Stimulated activated CD4-positive, alpha-beta T cell treated with anti-CD3 and anti-CD28 coated beads, Interleukin-1b, Interleukin-23, amount 100 ng/mL, for 4 hours (primary cell): ENCODE measurements at places on chromosomes 3 and 15.

DNA sequence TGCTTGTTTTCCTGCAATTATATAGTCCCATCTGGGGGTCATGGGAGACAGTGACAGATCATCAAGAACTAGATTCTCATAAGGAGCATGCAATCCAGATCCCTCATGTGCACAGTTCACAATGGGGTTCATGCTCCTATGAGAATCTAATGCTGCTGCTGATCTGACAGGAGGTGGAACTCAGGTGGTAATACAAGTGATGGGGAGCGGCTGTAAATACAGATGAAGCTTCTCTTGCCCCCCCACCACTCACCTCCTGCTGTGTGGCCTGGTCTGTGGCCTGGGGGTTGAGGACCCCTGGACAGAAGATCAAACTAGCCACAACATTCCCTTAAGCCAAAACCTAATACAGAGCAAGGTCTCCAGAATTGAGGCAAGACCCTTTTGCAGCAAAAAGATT, 161.1 kb downstream of the WDR76 start:
- no peak for DNase-seq

DNA sequence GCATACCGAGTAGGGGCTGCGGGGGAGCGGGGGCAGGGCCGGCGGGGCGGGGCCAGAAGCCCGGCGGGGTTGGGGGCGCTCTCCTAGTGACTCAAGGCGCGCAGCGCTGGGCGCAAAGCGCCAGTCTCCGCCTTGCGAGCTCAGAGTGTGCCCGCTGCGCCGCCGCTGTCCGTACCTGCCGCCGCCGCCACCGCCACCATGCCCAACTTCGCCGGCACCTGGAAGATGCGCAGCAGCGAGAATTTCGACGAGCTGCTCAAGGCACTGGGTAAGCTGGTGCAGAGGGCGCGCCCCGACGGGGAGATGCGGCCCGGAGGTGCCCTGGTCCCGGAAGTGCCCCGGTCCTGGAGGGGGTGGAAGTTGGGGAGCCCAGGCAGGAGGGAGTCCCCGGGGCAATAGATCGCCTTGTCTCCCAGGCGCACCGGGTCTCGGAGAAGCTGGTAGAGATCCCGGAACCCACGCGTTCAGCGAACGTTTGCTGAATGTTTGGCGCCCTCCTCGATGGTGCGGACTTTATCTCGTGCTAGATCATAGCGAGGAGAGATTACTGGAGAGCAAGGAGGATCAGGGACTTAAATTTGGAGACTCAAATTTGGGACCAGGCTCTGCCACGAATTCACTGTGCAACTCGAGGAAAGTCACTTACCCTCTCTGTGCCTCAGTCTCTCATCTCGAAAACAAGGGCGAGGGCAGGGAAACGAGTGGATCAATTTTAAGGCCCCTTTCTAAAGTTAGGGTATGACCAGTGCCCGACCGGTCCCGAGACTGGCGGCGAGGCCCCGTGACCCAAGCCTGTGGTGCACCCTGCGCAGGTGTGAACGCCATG, at the start of gene CRABP1:
CRABP1 (plus strand) TSS at position 123 of the 826 bp plus-strand sequence; CDS start at position 199, 76 bp downstream.
- no peak for DNase-seq

DNA sequence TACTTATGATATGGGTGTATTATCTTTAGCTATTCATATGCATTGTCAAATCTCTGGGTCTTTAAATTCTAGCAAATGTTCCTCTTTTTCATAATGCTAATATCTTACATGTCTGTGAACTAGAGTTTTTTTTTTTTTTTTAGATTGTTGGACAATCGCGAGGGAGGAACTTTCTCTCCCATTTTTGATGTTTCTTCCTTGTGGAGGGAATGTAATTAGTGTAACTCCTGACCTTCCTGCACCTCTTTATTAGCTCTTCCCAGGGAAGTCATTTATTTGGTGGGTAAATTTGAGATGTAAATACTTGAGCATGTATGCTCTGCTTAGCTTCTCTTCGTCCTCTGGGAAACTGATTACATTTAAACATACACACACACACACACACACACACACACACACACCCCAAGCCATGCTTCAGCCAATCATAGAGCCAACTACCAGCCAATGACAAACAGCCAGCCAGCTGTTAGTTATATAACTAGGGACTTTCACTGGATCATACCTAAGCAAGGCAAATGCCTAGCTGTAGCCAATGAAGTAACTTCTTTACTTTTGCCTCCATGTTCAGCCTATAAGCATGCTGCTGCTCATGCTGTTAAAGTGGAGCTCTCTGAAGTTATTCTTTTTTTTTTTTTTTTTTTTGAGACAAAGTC, 8.3 kb upstream of the USP8 start:
- no peak for DNase-seq

- no peak for DNase-seq
Measured at GRCh38 chr3:42043099-42043813, 47.9 kb upstream of the TRAK1 start.

GRCh38 chr15:95591886-95592285, 738.6 kb upstream of the NR2F2 start:
- no peak for DNase-seq
